Endodermal cell (in vitro differentiated cells): ENCODE measurements at places on chromosomes 6 and 20.

- DNase-seq = no peak
Observed at GRCh38 chr6:170476360-170476759, 76.7 kb downstream of the PSMB1 start.

DNA sequence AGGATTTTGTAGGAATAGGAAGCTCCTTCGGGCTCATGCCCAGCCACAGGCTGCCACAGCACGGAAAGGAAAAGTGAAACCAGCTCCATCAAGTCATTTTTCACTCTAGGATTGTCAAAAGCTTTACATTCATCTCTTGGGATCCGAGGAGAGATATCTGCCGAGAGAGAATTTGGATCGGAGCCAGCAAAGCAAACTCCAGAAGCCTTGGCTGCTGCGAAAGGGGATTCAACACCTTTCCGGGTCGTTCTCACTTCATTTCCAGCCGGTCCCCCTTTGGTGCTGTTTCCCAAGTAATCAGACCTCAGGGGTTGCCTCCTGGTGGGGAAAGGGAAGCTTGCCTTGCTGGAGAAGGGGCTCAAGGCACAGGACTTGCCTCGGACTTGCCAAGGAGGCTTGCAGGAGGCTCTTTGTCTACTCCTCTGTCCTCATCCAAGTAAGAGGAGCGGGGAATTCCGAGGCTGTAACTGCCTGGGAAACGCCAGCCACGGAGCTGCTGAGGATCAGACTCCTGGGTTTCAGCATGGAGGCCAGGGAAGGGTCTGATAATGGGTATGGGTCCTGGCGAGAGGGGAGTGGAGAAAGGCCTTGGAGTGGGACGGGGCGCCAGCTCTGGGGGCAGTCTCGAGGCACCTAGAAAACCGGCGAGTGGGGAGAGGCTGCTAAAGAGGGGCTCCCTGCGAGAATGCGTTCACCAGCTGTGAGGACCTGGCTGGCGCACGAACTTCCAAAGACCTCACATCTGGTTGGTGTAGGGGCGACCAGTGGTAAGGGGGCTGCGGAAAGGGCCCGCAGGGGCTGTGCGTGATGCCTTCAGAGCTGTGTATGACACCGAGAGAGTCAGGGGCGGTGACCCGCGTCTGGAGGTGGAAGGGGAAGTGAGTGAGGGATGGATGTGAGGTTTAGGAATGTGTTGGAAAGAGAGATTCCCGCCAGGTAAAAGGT lies 702 bp downstream of the ETV7 start:
- peak; percentile 83 for DNase-seq

- no peak for DNase-seq
Observed at GRCh38 chr6:140283197-140283596, 908.7 kb upstream of the CITED2 start.

- DNase-seq = peak; percentile 35
Observed at GRCh38 chr20:17501701-17502100, 29.5 kb downstream of the BFSP1 start.

- no peak for DNase-seq
Observed at GRCh38 chr20:63596423-63596822, 22.4 kb upstream of the HELZ2 start.
